ENCODE measurements at places on chromosomes 13 and 19.

DNA sequence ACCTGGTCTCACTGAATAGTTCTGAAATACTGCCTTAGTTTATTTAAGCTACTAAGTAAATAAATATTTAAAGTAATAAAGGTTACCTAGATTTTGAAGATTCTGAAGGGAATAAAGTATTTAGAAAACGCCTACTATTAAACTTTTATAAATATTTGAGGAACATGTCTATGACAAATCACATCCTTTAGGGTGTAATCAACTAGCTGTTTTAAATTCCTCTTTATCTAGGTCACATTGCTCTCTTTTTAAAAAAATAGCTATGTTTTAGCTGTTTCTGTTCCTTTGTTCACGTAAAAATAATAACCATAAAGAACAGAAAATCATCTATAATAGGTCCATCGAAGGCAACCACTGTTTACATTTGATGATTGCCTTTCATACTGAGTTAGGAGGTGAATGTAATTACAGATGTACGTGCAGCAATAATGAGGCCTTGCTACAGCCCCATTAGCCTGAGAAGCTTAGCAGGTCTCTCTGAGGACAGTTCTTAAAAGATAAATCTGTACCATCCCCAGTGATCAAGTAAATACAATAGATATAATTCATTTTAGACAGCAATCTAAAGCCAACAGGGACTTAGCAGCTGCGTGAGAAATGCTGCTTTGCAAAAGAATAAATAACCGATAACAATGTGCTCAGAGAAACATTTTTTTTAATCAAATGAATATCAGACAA lies 449.5 kb downstream of the LIG4 start:
- DNase-seq = no peak

GRCh38 chr13:42255886-42256285 lies 16.1 kb upstream of the AKAP11 start:
- no peak for DNase-seq

DNA sequence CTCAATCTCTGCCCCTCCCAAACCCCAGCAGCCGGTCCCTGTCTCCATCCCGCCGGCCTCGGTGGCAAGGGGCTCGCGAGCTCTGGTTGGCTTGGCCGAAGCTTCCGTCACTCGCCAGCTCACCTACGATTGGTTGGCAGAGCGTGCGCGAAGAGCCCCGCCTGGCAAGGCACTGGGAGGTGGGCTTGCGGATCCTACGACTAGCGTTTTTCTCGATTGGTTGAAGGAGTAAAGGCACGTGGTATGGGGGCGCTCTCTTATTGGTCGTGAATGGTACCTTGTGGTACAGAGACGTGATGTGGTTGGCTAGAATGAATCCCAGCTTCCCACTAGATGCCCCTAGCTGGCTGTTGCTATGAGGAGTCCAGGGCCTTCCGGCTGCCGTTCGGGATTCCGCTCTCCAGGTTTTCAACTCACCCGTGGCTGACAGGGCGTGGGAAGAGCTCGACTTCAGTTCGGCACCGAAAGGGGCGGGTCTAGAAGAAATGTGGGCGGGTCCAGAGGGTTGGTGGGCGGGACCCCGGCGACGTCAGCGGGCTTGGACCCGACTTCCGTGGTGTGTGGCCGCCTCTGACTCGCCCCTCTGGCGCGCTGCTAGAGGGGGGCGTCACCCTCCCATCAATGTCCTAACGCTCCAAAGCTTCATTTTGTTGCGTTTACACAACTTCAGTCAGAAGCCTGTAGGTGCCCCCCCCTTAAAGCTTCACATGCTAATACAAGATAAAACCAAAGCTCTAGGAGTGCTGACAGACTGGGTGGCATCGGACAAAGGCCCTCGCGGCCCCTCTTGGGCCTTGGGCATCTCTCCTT lies 847 bp upstream of the RAP2A start:
- peak; percentile 99 for DNase-seq

DNA sequence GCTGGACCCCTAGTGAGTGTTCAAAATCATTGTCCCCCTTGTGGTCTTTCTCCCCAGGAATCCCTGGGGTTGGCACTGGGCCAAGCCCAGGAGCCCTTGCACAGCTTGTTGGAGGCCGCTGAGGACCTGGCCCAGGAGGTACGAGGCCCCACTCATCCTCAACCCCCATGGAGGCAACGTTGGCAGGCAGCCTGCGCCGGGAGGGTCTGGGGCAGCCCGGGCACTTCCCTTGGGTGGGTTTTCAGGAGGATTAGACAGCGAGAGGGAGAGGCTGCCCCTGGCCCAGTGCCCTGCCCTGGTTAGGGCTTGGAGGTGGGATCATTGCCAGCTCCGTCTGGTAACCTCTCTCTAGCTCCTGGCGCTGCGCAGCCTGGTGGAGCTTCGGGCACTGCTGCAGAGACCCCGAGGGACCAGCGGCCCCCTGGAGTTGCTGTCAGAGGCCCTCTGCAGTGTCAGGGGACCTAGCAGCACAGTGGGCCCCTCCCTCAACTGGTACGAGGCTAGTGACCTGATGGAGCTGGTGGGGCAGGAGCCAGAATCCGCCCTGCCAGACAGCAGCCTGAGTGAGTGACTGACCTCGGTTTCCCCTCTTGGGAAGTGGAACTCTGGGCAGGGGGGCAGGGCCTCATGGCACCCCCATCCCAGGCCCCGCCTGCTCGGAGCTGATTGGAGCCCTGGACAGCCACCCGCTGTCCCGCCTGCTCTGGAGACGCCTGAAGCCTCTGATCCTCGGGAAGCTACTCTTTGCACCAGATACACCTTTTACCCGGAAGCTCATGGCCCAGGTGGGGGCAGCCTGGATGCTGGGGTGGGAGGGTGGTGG lies 3.0 kb downstream of the ABCA7 start:
- DNase-seq = no peak

DNA sequence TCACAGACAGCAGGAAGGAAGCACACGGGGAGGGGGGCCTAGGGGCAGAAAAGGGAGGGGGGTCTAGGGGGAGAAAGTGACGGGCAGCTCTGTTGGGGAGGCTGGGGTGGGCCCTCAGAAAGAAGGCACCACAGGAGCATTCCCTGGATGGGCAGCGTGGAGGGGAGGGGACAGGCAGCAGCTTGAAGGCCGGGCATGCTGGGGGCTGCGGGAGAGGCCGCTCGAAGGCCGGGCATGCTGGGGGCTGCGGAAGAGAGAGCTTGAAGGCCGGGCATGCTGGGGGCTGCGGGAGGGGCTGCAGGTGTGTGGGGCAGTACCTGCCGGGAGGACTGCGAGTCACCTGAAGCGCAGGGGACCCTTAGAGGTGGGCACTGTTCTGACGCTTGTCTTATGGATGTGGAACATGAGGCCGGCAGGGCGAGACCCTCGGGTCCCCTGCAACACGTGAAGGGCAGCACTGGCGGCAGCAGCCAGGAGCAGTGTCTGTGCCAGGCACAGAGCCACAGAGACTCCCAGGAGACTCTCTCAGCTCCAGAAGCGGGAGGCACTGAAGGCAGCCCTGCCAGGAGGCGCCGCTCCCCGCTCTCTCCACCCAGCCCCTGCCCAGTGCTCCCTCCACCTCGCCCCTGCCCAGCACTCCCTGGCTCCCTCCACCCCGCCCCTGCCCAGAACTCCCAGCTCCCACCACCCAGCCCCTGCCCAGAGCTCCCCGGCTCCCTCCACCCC lies 13.3 kb downstream of the ZNF787 start:
- DNase-seq = no peak

DNA sequence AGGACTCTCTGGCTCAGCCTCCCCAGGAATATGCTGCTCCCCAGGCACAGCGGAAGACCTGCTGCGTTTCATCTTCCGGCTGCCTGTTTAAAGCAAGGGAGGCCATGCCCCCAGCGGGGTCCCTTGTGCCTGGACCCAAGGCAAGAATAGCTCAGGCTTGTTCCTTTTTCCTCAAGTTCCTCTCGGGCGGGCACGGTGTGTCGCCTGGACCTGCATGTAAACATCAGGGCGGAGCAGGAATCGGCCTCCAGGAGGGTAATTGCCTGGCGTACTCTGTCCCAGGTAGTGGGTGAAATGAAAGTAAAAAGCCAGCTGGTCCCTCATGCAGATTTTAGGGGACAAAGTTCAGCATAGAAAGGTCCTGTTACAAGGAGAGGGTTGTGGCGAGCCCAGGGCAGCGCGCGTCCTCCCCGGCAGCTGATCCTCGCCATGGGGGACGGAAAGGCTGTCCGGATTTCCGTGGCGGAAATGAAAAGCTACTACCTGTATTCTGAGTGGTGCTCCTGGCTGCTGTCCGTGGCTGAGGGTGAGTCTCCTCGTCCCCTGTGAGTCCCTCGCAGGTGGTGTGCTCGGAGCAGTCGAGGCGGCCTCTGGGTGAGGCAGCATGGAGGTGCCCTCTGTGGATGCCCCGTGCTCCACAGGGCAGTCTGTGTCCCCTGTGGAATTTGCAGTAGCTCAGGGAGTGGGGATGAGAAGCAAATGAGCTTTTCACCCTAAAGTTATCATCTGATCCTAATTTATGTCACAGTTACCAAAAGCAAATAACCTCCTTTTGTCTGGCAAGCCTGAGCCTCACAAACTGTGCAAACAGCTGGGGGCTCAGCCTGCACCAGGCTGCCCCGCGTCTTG lies 16.2 kb downstream of the MCF2L start:
- peak; percentile 65 for DNase-seq

Measured in hepatocyte (in vitro differentiated cells).